ENCODE measurements at places on chromosomes 11 and 22.

DNA sequence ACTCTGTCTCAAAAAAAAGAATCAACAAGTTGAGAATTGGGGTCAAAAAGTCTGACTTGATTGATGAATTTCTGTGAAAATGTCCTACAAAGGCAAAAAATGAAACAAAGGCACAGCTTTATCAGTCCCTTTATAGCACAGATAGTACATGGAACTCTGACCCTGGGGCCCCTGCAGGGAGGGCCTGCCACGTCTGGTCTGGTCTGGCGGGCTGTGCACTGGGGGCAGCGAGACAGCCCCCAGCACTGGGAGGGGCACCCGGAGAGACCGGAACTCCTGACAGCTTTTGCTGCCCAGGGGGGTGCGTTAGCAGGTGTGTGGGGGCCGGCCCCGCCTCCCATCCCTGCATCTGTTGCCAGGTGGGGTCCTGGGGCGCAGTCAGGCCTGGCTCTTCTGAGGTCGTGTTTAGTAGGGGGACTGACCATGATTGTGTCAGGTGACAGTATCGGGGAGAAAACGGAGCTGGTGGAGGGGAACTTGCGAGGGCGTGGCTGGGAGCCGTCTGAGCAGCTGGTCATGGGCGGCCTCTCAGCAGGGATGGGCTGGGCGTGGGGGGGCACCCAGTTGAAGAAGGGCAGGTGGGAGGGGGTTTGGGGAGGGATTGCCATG lies 51.7 kb downstream of the GRAMD4 start:
- DNase-seq: no peak

- DNase-seq: peak; percentile 21
Measured at GRCh38 chr11:87266751-87267150, 229.0 kb downstream of the TMEM135 start.

DNA sequence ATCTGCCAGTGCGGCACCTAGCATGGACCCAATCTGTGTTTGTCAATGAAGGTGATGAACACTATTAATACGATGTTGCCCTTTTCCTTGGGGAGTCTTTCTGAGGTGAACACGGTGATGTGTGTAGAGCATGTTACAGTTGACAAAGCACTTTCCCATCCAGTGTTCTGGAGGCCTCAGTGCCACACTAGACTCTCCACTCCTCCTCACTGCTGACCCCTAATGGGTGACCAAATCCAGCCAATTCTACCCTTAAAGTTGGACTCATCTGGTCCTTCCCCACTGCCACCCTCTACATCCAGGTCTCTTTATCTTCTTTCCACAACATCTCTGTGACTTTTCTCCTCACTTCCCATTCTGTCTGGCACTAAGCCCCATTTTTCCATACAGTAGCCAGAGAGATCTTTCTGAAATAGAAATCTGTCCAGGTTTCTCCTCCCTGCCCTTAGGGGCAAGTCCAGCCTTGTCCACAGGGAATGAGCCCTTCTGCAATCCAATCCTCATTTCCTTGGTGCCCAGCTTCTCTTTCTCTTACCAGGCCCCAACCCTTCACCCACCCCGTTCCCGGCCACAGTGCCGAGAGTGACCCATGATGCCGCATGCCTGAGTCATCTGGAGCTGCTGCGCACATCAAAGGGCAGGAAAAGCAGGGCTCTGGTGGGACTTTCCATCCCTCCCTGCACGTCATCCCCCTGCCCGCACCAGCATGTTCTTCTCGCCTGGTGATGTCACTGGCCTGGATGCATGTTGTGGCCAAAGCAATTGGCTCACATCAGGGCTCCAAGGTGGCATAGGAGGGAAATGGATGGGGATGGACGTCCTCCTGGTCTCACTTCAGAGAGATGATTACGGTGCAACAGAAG lies 64.2 kb downstream of the RASSF10 start:
- DNase-seq: no peak

GRCh38 chr22:35959121-35959800 lies 69.4 kb downstream of the RBFOX2 start:
- no peak for DNase-seq

DNA sequence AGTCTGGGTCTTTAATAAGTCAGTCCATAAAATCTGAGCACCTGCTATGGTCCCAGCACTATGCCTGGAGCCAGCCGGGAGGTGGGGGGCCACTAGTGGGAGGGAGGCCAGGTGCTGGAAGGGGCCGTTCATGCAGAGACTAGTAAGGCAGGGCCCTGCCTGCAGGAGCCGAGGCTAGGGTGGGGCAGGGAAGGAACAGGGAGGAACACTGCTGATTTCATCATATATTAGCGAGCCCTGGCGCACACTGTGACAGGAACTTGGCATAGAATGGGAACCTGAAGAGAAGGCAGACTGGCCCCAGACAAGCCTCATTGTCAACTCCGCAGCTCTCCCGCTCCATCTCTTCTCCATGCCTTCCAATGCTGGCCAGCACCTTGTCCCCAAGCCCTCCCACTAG lies 7.1 kb downstream of the VSIG10L2 start:
- DNase-seq: no peak

- no peak for DNase-seq
Measured at GRCh38 chr11:63915961-63916836, 765 bp downstream of the RCOR2 start.

DNA sequence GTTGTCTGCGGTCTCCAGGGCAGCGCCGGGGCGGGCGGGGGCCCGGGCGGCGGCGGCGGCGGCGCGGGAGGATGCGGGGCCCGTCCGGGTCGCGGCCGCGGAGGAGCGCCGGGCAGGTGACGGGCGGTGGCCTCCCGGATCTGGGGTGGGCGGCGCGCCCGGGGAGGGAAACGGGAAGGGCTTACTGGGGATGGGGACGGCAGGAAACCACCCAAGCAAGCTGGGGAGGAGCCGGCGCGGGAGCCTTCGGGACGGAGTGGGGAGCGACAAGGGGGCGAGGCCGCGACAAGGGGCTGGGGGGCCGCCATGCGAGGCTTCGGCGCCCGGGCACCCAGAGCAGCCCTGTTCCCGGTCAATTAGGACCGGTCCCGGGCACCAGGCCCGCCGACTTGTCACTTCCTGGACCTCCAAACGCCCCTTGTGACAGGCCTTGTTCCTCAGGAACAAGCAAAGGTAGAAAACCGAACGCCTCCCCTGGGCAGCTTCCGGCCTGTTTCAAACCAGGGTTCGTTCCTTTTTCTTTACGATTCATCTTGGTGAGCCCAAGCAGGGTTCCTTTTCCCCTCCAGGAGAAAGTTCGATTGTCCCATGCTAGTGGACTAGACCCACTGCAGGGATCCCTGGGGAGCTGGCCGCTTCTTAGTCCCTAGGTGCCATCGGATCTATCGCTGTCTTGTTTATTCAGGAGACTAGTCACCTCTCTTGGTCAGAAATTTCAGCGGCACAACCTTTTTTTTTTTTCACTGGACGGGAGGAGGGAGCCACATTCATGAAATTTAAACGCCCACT lies 492 bp downstream of the JHY start:
- DNase-seq: peak; percentile 36

Data from HL-60 (cell line).